ENCODE measurements at places on chromosomes 1 and 21.

GRCh38 chr1:180901076-180901990, 11.4 kb upstream of the KIAA1614 start:
- DNase-seq: no peak

GRCh38 chr21:29382030-29382654, 83.4 kb downstream of the BACH1 start:
- no peak for DNase-seq

GRCh38 chr1:10667861-10668761, 128.3 kb downstream of the CASZ1 start:
- no peak for DNase-seq

- no peak for DNase-seq
These were observed 6.2 kb downstream of the ERO1B start for GRCh38 chr1:236275586-236275985.

GRCh38 chr1:64836802-64837201, 91.9 kb downstream of the RAVER2 start:
- DNase-seq: no peak

GRCh38 chr1:43850591-43851233, 82.9 kb upstream of the ARTN start:
- DNase-seq: no peak

- no peak for DNase-seq
These were observed 28.0 kb downstream of the NUAK2 start for GRCh38 chr1:205293350-205294074.

GRCh38 chr21:34691390-34692032, 22.7 kb downstream of the CLIC6 start:
- DNase-seq: no peak

GRCh38 chr1:222443566-222443965, 104.3 kb downstream of the HHIPL2 start:
- no peak for DNase-seq

GRCh38 chr21:31873696-31874599, 1.1 kb downstream of the HUNK start:
- DNase-seq: peak; percentile 60

- DNase-seq: no peak
These were observed 8.0 kb upstream of the HEATR1 start for GRCh38 chr1:236612349-236612748.

DNA sequence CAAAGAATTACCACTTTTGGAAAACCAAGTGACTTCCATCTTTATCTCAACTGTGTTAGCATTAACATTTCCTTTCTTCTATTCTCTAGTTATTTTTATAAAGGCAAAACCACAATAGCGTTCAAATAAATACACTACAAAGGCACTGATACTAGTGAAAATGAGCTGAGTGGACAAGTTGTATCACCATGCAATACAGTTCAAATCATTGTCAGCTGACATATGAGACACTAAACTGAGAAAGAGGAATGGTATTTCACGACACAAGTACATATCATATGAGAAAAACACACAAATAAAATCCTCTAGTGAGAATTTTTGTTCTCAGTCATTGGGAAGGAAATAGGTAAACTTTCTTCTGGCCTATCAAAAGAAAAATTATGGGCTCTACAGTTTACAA, 26.2 kb downstream of the ENAH start:
- DNase-seq: no peak

GRCh38 chr1:88655685-88656299, 28.3 kb upstream of the PKN2 start:
- DNase-seq: no peak

GRCh38 chr1:114114185-114115094, 39.2 kb downstream of the SYT6 start:
- no peak for DNase-seq

DNA sequence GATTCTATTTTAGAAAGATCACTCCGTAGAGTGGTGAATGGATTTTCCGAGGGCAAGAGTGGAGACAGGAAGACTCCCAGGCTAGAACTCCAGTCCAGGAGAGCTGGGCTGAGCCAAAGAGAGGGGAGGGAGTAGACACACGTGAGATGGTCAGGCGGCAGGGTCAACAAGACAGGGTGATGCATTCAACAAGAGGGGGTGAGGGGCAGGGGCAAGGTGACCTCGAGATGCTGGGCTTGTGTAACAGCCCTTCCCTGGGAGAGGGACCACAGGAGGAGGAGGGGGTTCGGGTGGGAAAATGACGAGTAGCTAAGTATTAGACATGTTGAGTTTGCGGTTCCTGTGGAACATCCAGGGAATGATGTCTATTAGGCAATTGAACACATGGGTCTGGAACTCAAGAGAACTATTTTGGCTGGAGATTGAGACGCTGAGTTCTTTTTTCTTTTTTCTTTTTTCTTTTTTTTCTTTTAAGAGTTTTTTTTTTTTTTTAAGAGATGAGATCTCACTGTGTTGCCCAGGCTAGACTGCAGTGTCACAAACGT, 13.3 kb downstream of the RSPO1 start:
- no peak for DNase-seq

DNA sequence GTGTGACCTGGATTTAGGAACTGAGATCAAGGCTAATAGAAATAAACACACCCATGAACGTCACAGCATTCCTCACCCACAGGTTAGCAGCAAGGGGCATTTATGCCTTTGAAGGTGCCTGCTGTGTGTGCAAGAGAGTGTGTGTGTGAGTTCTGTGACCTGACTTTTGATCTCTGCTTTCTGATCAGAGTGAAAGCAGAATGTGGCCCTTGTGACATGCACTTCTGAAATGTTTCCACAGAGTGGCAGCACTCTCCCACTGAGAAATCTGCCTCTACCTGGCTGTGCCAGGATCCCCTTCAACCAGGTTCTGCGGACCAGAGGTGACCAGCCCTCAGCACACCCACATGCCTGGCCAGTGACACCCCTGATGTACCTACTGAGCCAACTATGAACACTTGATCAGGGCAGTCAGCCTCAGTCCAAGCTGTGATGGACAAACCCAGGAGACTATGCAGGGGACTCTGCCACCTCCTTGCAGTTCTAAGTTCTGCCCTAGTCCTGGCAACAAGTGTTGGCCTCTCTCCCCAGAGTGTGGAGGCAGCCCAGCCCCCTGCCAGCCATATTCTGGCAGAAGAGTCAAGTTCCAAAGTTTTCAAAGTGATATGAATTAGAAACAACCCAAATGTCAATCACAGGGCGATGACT, 41.0 kb downstream of the RXRG start:
- DNase-seq: no peak

- DNase-seq: no peak
These were observed 63.6 kb upstream of the NGF start for GRCh38 chr1:115401676-115402075.

GRCh38 chr1:241532162-241532531, at the start of gene KMO:
KMO (plus strand) TSS chr1:241532378; CDS start chr1:241532445, 67 bp downstream.
- no peak for DNase-seq

DNA sequence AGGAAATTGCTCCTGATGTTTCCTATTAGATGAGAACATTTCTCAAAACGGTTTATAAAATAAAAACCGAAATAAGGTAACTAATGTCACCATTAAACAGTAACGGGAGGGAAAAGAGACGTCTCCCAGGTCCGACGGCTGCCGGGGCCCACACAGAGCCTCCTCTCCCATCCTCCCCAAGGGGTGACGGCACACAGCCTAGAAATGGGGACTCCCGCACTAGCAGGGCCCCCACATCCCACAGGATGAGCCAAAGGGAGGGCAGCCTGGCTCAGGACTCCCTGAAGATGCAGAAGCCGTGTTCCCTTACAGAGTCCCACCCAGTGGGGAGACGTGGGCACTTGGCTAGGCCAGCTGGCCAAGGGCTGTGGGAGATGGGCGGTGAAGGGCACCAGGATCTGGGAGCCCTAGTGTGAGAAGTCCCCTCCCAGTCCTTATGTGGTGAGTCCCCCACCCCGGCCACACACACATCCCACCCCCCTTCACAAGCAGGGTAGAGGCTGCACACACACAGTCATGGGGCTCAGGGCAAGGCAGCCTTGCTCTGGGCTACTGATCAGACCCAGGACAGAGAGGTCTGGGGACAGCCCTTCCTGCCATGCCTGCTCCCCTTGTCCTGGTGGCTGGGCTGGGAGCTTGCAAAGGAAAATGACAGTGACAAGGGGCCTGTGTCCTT, 3.3 kb downstream of the KRTAP10-3 start:
- no peak for DNase-seq

GRCh38 chr1:84750110-84750730, 60.0 kb upstream of the SSX2IP start:
- no peak for DNase-seq

DNA sequence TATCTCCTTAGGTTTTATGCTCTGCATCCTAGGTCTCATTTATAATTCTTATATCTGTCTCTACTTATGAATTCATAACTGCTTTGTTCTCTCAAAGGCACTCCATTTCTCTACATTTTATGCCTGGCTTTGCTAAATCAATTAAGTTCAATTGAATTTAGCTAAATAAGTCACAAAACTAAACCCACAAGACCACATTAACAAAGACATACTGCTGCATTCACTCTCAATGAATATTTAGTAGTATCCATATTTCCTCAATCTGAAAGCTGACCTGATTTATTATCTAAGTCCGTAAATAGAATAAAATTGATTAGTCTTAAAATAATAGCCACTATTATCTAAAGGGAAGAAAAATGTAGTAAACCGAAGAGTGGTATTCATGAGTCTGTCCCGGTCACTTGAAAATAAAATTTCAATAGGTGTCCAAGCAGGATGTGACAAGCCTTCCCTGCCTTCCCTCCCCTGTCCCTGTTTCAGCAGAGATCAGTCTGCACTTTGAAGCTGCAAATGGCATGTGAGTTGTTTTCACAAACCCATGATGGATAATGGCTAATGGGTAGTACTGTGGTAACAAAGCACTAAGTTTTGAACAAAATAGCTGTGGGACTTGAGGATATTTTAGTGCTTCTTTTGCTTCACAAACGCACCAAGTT, 295.0 kb upstream of the NCAM2 start:
- no peak for DNase-seq

Data from stimulated activated CD8-positive, alpha-beta memory T cell treated with anti-CD3 and anti-CD28 coated beads, Interleukin-2, amount 100 ng/mL, for 48 hours (primary cell).